ENCODE measurements at places on chromosomes 2 and 18.

GRCh38 chr18:48929941-48930713 lies 20.6 kb downstream of the SMAD7 start:
- DNase-seq = no peak

GRCh38 chr2:95531254-95531771 lies 46.8 kb upstream of the TRIM43B start:
- no peak for DNase-seq

- DNase-seq = no peak
These were observed 101.3 kb downstream of the DNAH7 start for GRCh38 chr2:195967336-195967735.

GRCh38 chr2:111071600-111072171 lies 49.0 kb upstream of the BCL2L11 start:
- DNase-seq = no peak

- no peak for DNase-seq
These were observed 835.1 kb downstream of the RNF144A start for GRCh38 chr2:7752291-7752690.

DNA sequence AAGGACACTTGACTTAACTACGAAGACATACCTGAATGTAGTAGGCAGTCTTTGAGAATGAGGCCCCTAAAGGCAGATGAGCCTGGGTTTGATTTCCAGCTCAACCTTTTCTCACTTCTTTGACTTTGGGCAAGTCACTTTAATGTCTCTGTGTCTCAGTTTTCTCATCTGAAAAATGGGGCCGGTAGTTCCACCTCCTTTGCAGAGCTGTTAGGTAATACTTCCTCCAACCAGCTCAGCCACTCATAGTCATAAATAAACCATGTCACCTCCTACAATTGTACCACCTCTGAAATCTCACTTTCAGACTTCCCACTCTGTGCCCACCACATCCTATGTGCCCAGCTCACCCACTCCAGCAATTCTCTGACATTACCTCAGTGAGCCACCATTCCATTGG lies 10.4 kb downstream of the ARHGAP25 start:
- no peak for DNase-seq

All from NCI-H446 (cell line).